Suppressor macrophage treated with lipopolysaccharide for 1 hour (primary cell): ENCODE measurements at places on chromosomes 3 and 15.
A peak's percentile ranks its signal among the peaks of the same experiment; 100 is the strongest.

- no peak for DNase-seq
Measured at GRCh38 chr3:185341616-185342458, 21.1 kb upstream of the MAP3K13 start.

- DNase-seq, result no peak
Measured at GRCh38 chr3:49535971-49536874, 18.1 kb upstream of the BSN start.

- DNase-seq, result no peak
Measured at GRCh38 chr15:59587085-59587826, 24.3 kb upstream of the GCNT3 start.

- DNase-seq, result no peak
Measured at GRCh38 chr3:144831955-144832716, 860.5 kb downstream of the DIPK2A start.

DNA sequence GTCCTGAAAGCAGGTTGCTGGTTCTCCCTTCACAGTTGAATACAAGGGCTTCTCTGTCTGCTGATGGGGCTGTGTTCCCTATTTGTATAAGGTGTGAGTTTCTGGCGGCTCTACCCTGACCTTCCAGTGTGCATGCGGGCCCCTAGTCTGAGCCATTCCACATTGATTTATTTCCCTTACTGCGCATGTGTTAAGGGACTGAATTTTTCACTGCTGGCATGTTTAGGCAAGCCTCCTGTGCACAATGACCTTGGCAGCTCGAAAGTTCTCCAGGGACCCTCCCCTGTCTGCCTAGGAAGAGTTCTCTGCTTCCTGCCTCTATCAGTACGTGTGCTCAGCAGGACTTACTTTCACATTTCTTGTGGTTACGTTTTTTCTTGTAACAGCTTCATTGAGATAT, 11.4 kb downstream of the TRAK1 start:
- DNase-seq, result no peak

GRCh38 chr3:24956613-24957012, 462.0 kb upstream of the THRB start:
- no peak for DNase-seq

- DNase-seq, result no peak
Measured at GRCh38 chr15:51932161-51932560, 39.4 kb downstream of the LEO1 start.

- no peak for DNase-seq
Measured at GRCh38 chr3:33768578-33769330, 29.7 kb upstream of the PDCD6IP start.

GRCh38 chr3:188348435-188349244, 194.7 kb downstream of the LPP start:
- peak; percentile 65 for DNase-seq

GRCh38 chr3:12536423-12536822, 8.9 kb downstream of the MKRN2OS start:
- no peak for DNase-seq

DNA sequence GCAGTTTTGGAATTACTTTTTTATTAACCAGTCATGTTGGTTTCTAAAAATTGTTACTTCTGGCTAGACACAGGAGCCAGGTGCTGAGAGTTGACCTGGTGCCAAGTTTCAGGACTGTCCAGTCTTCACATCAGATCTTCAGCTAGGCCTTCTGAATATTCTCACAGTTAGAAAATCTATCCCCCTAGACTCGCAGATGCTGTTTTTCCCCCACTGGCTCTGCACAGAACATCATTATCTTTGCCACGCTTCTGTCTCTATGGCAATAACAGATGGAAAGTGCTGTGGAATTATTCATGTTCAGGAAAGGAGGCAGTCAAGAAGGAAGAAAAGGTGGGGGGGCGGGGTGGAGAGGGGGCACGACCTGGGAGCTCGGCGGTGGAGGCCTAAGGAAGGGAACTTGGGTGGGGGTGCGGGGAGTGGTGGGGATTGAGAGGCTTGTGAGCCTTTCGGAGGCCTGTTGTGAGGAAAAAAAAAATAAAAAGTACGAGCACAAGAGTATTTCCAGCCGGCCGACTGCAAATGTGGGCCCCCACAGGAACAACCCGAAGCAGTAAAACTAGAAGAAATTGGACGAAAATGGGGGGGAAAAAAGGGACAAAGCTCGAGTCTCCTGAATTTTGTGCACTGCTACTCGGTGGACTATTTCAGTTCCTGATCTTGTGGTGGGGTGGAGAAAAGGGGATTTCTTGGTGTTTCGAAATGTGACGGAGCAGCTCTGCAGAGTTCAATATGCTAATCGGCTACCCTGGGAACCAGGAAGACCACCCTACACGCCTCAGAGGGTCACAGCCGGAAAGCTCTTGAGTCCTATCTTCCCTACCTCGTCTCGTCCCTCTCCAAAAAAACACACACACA, 1.5 kb upstream of the SKIL start:
- DNase-seq, result peak; percentile 91

- DNase-seq, result no peak
Measured at GRCh38 chr3:169811631-169812331, 889 bp upstream of the LRRIQ4 start.

GRCh38 chr3:192253138-192253887, 474.0 kb downstream of the FGF12 start:
- no peak for DNase-seq

DNA sequence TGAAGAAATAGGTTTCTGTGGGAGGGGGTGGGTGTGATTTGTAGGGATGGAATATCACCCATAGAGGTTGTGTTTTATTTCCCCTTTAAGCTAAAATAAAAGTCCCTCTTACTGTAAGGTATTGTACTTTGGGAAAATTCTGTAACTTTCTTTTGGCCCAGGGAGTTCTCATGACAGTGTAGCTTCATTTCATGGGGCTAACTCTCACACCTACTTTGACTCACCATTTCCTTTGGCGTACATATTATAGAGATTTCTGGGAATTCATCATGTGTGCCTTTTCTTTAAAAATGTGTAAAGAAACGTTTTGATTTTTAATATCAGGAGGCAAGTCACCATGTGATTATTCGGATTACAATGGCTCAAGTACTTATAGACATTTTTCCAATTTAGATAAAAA, 477.7 kb upstream of the CFAP20DC start:
- peak; percentile 1 for DNase-seq

DNA sequence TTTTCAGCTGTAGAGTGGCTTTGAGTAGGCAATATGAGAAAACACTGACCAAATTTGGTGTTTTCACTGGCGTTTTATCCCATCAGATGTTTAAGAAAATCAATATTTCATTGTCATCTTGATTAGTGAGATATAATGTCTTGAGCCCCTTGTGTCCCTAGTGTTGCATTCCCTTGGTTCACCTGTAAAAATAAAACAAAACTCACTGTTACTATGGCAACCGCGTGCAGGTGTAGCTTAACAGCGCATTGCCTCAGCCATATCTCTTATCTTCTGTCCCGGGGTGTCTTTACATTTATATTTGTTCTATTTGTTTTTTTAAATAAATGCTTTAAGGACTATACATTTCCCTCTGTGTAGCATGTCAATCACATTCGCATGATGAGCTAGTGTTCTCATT, 551.6 kb downstream of the ZIC1 start:
- DNase-seq, result no peak

DNA sequence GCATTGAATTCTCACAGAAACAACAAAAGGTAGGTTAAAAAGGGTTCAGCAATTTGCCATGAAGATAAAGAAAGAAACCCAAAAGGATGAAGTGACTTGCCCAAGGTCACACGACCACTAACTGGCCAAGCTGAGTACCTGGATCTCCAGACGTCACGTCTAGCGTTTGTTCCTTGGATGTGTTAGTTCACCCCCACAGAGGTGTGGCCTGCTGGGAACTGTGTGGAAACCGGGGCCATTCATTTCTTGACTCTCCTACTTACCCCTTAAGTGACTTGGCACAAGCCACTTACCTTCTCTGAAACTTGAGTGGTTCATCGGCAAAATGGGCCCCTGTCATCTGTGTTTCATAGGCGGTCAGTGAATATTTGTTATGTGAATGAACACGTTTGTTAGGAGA, 244.3 kb upstream of the SLCO3A1 start:
- no peak for DNase-seq

DNA sequence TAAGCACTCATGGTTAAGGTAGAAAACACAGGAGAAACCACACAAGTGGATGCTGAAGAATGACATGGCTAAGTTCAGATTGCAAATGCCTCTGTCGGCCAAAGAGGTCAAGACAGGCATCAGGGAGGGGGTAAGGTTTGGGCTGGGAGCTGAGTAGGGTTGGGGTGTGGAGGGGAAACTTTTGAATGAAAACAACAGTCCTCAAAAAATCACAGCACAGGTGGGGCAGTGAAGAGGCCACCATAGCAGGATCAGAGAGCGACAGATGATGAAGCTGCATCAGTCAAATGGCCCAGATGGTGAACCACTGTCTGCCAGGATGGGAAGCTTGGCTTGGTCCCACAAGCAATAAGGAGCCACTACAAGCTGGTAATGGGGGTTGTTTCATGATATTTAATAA, 74.9 kb downstream of the ADCY5 start:
- DNase-seq, result no peak

GRCh38 chr15:73946795-73947370, 20.6 kb downstream of the LOXL1 start:
- no peak for DNase-seq

DNA sequence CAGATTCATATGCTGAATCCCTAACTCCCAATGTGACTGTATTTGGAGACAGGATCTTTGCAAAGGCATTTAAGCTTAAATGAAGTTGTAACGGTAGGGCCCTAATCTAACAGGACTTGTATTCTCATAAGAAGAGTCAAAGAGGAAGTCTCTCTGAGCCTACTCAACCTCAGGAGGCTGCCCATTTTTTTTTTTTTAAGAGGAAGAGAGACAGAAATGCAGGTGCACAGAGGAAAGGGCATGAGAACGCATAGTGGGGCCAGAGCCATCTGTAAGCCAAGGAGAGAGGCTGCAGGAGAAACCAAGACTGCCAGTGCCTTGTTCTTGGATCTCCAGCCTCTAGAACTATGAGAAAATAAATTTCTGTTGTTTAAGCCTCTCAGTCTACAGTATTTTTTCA, 28.4 kb downstream of the ZNF860 start:
- DNase-seq, result no peak

- no peak for DNase-seq
Measured at GRCh38 chr15:60609721-60610320, 130.9 kb upstream of the ICE2 start.

GRCh38 chr3:31934866-31935265, 46.2 kb downstream of the OSBPL10 start:
- DNase-seq, result no peak

GRCh38 chr3:71955240-71956068, 170.5 kb upstream of the PROK2 start:
- DNase-seq, result peak; percentile 88

GRCh38 chr3:71380096-71380495, 203.4 kb downstream of the FOXP1 start:
- no peak for DNase-seq

DNA sequence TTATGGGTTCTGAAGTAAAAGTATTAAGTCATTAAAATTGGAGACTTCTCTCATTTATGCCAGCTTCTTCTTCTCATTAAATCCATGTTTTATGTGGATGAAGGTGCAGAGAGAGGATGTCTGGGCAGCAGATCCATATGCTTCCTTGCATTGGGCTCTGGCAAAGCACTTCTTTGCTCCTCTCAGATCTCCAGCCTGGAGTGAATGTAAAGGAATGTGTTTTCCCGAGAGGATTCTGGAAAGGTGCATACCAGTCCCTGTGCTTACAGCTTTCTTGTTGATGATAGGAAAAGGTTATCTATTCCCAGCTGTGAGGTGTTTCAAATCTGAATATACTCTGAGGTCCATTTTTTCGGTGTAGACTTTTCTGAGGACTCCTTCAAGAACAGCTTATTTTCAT, 79.9 kb upstream of the PEX5L start:
- no peak for DNase-seq

DNA sequence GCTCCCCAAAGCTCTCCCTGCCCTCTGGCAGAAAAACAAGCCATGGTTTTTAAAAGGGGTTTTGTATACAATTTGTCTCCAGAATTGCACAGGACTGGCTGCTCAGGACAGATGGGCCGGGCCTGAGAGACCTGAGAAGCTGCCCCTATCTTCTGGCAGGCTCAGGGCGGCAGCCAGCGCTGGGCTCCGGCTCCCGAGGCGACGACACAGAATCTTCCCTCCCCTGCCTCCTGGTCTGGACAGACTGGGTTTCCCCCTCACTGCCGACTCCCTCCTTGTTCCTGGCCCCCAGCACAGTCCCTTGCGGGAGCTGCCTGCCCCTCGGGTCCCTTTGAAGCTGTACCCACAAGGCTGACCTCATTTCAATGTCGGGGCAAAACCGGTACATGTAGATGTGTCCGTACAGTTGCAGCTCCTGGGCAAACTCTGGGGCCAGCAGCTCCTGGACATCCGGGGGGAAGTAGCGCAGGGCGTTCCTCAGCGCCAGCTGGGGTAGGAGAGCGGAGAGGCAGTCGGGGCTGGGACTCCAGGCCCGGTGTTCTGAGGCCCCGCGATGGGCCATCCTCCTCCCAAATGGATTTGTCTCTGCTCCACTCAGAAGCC, 7.2 kb downstream of the UROC1 start:
- DNase-seq, result no peak

- no peak for DNase-seq
Measured at GRCh38 chr15:84819791-84820190, 2.6 kb downstream of the ALPK3 start.

- no peak for DNase-seq
Measured at GRCh38 chr15:89654847-89655805, at the start of gene KIF7. Gene KIF7 (minus strand): TSS chr15:89655467. CDS start chr15:89652930, 2,537 bp downstream.

DNA sequence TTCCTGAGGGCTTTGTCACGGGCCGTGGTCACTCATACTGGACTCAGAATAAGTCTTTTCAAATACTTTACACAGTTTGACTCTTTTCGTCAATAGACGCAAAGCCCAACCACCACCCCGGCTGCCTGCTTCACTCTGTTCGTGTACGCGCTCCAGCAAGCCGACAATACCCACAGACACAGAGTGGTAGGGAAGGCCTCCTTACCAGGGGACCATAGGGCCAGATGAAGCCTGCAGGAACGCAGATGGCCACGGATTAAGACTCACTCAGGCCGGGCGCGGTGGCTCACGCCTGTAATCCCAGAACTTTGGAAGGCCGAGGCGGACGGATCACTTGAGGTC, 29.7 kb downstream of the EFCAB12 start:
- no peak for DNase-seq

- DNase-seq, result no peak
Measured at GRCh38 chr3:182115328-182116015, 403.7 kb downstream of the SOX2 start.

GRCh38 chr15:69863446-69863845, 234.3 kb downstream of the TLE3 start:
- DNase-seq, result no peak

DNA sequence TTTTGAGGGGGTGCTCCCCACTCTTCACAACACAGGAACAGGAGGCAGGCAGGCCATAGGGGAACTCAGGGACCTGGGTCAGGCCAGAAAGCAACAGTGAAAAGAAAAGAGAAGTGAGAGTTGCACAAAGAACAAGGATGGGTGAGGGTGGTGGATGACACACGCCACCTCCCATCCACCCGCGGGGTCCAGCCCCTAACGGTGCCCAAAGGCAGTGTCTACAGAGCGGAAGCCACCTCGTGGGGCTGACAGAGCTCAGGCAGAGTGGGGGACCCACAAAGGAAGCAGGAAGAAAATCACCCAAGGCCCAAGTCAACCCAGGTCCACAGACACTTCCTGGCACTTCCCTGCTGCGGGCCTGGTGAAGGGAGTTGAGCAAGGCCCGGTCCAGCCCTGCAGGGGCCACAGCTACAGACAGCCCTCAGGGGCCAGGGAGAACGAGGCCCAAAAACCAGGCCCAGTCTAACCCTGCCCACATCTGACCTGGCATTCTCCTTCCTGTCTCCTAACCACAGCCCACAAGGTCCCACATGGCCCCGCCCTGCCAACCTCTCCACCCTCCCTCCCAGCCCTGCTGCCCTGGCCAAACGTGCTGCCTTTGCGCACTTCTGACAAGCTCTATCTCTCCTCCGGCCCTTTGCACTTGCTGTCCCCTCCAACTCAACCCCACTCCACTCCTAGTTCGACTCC, 5.9 kb downstream of the NUP210 start:
- DNase-seq, result peak; percentile 92
